ENCODE measurements at places on chromosomes 11 and 22. TPM values are rescaled to one million over a fixed set of nuclear protein-coding genes. Genes with fewer than 3 reads are reported as not detected.

The IGSF9B gene
- total RNA-seq, result 0.07 TPM

The MS4A12 gene
- total RNA-seq, result not detected

The TRPM5 gene
- not detected for total RNA-seq

The ARFIP2 gene
- 30.5 TPM for total RNA-seq

The SCGB1A1 gene
- not detected for total RNA-seq

Measured in Caki2 (cell line).